ENCODE measurements at places on chromosomes 5 and 9.
A peak's percentile ranks its signal among the peaks of the same experiment; 100 is the strongest.

DNA sequence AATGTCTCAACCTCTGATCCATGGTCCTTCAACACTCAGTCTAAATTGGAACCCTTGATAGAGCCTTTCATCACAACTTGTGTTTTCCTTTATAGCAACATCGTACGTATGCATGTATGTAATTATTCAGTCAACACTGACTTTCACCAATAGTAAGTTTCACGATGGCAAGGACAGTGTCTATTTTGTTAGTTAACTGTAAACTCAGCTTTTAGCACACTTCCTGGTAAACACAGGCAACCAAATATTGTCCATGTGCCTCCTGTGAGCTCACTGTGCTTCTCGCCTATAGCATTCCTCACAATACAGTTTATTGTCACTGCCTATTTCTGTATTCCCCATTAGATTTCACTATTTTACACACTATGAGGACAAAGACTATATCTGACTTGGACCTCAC, 323.1 kb downstream of the DEPDC1B start:
- DNase-seq = no peak

- no peak for DNase-seq
Measured at GRCh38 chr9:98391867-98392266, 136.4 kb upstream of the TBC1D2 start.

DNA sequence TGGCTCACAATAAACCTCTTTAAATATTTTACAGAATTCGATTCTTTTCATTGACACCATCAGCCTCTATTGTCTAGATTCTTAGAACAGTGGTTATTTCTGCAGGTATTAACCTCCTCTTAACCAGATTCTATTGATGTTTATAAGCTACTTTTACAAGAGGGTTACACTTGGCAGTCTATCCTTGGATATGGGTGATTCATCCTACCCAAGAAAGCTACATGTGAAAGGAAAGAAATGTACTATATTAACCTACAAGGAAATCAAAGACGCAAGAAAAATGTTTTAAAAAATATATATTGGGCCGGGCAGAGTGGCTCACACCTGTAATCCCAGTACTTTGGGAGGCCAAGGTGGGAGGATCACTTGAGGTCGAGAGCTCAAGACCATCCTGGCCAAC, 16.7 kb downstream of the SLC25A25 start:
- no peak for DNase-seq

- DNase-seq = no peak
Measured at GRCh38 chr5:133398646-133399101, 213.7 kb downstream of the FSTL4 start.

GRCh38 chr5:53425687-53426511, 54.5 kb upstream of the FST start:
- peak; percentile 33 for DNase-seq

DNA sequence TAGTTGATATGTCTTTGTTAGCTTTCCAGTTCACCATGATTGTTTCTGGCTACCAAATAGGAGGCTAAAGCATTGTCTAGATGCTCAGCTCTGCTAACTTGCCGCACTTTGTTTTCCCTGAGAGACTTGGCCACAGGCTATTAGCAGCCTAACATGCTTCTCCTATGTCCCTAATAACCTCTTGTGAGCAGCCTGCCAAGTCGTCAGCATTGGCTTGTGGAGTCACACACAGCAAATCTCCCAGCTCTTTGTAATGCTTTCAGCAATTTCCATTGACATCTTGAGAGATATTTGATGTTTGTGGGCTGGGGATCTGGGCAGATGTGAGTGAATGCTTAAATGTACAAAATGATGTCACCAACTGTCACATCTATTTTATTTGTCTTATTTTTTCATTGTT, 346.9 kb downstream of the KDM4C start:
- no peak for DNase-seq

DNA sequence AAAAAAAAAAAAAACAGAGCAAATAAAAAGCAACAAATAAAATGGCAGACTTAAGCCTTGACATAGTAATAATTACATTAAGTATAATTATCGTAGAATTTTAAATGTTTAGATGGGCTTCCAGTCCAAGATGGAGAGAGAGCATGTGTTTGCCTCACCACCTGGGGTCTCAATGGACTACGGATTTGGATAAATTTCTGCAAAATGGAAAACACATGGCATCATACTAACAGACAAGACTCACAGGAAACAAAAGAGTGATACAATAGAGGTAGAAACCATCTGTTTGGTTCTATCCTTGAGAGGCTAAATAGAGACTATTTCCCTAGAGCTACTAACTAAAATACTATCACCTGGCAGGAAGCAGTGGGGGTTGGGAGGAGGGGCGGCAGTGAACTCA, 144.3 kb downstream of the MUSK start:
- no peak for DNase-seq

DNA sequence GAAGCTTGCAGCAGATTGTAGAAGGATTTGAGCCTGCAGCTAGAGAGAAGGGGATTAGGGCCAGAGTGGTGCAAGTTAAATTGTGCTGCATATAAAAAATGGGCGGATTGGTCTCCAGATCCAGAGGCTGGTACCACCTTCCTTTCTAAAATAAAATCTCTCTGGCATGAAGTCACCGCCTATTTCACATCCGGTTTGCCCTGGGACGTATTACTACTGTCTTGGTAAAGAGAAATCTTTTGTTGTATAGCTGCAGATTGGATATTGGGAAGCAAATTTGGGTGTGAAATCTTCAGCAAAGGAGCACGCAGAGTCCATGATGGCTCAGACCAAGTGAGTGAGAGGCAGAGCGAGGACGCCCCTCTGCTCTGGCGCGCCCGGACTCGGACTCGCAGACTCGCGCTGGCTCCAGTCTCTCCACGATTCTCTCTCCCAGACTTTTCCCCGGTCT, at the start of gene GABRA1:
TSS of gene GABRA1 (plus strand) at position 180 of the 451 bp plus-strand sequence. CDS start 2,691 bp downstream, outside the sequence.
- DNase-seq = no peak

GRCh38 chr9:116156621-116157314, 3.2 kb downstream of the PAPPA start:
- DNase-seq = no peak

DNA sequence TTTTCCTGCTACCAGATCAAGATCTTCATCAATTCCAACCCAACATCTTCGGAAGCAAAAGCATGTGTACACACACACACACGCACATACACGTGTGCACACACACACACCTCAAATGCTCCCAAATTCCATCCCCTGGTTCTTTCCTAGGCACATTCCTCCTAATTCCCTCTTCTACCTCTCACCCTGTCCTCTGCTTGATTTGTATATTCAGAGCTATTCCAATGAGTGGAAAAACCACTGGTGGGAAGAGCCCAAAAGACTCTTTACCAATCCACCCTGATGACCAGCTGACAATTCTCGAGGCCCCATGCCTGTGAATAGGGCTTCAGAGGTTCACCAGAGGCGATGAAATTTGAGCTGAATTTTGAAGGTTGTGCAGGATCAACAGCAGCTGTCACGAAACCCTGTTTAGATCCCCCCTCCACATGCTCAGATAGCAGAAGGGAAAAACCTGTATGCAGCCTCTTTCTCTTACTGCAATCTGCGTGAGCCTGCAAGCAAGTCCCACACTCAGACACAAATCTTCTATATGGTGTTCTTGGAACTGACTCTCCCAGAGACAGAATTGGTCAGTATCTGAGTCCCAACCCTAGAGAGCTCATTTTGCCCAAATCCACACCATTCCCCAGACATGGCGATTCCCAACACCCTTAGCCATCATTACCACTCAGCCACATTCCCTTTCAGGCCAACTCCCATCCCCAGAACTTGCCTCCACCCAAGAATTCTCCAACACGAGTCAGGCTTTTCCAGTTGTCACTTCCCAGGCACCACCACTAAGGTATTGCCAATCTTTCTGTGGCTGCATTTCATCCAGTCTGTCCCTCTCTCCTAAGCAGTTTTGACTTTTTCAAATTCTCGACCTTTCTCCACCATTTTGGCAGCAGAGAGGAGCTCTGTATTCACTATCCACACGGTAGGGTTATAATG, 4.3 kb upstream of the TRIO start:
- no peak for DNase-seq

DNA sequence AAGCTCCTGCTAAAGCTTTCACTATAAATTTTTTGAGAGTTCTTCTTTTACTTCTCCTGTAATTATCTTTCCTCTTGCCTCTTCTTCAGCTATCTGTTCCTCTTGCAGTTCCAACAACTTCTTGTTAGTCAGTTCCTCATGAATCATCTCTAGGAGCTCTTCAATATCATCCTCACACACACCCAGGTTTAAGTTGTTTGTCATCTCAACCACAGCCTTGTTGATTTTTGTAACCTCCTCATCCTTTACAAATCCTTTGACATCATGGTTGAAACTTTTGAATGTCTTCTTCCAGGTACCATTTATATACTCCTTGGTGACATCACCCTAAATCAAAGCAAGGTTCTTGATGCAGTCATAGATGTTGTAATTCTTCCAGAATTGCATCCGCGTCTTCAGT, 106.3 kb upstream of the MAMDC2 start:
- DNase-seq = no peak

- no peak for DNase-seq
Measured at GRCh38 chr9:4318741-4319140, 18.9 kb upstream of the GLIS3 start.

DNA sequence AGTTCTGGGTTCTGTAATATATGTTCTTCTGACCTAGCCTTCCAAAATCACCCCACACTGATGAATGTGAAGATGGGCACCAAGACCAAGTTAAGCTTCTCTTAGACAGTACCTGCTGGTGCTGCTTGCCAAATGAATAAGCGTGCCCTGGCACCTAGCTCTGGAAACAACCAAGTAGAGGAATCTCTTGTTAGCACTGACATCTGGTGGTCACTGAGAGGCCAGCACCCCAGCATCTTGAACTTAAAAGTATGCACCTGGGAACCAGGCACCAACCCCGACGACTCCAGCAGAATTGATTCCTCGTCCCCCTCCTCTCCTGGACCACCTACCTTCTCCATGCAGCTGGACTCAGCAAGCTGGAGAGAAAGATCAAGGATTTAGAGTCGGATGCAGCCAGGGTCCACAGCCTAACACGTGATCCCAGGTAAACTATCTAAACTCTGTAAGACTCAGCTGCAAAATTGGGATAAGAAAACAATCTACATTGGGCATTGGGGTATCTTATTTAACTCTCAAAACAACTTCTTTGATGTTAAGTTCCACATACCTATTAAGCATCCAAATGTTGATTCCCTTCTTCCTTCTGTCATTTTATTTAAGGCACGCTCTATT, 89.8 kb downstream of the SLC1A3 start:
- peak; percentile 15 for DNase-seq

DNA sequence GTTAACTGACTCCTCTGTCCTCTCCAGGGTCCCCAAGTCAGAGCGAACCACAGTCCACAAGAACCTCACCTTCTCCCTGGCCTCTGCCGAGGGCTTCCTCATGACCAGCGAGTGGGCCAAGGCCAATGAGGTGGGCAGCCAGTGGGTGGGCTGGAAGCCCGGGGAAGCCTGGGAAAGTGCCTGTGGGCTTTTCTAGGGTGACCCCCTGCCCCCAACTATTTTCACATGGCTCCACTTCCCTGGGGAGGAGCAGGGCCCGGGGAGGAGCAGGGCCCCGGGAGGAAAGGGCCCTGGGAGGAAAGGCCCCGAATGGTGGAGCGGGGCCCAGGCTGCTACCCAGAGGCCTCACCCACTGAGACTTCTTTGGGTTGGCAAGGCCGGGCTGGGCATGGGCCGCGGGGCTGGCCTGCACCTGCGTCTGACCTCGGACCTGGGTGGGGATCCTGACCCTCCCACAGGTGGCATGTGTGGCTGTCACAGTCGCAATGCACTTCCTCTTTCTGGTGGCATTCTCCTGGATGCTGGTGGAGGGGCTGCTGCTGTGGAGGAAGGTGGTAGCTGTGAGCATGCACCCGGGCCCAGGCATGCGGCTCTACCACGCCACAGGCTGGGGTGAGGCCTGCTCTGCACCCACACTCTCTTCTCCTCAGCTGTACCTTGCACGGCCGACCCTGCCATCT, 17.9 kb downstream of the ADGRD2 start:
- DNase-seq = no peak

- DNase-seq = no peak
Measured at GRCh38 chr9:134844821-134845220, 35.8 kb upstream of the FCN2 start.

- DNase-seq = no peak
Measured at GRCh38 chr5:171483551-171484135, 64.2 kb downstream of the FGF18 start.

- peak; percentile 22 for DNase-seq
Measured at GRCh38 chr5:126339215-126339805, 83.9 kb upstream of the GRAMD2B start.

- no peak for DNase-seq
Measured at GRCh38 chr5:174003795-174004194, 14.8 kb downstream of the C5orf47 start.

DNA sequence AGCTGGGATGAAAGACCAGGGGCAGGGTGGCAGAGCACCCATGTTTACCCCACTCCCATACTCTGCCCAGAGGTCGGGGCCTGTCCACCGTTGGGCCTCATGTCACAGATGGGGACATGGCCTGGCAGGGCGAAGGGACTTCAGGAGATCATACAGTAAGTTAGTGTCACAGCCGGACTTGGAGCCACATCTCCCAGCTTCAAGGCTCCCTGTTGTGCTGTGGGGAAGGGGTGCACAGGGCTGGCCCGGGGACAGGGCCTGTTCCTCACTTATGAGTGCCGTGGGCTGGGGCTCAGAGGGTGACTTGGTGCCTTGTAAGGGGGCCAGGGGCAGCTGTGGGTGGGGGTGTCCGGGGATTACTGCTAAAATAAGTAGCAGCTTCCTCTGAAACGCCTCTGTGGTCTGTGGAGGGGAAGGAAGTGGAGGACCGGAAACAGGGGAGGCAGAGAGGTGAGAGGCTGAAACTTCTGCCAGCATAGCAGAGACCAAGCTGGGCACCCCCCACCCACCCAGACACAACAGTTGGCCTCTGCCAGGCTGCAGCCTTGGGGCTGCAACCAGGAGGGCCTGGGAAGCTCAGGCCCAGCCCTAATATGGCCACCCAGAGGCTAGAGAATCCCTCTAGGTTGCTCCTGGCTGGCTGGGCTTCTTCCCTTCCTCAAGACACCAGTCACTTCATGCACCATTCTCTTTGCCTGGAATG, 41.1 kb upstream of the NEK6 start:
- DNase-seq = peak; percentile 89

- no peak for DNase-seq
Measured at GRCh38 chr9:119005162-119005561, 364.1 kb downstream of the BRINP1 start.

GRCh38 chr5:2148312-2149194, 265.8 kb upstream of the IRX4 start:
- DNase-seq = no peak

- no peak for DNase-seq
Measured at GRCh38 chr9:21728781-21729180, 73.7 kb upstream of the MTAP start.

GRCh38 chr5:93756372-93756771, 15.0 kb upstream of the POU5F2 start:
- no peak for DNase-seq
